Left forelimb (tissue), 1 donor: ENCODE measurements at places on chromosomes 2 and 18.

GRCh38 chr2:237500681-237501424 is 13.8 kb downstream of the MLPH start:
- no peak for DNase-seq

DNA sequence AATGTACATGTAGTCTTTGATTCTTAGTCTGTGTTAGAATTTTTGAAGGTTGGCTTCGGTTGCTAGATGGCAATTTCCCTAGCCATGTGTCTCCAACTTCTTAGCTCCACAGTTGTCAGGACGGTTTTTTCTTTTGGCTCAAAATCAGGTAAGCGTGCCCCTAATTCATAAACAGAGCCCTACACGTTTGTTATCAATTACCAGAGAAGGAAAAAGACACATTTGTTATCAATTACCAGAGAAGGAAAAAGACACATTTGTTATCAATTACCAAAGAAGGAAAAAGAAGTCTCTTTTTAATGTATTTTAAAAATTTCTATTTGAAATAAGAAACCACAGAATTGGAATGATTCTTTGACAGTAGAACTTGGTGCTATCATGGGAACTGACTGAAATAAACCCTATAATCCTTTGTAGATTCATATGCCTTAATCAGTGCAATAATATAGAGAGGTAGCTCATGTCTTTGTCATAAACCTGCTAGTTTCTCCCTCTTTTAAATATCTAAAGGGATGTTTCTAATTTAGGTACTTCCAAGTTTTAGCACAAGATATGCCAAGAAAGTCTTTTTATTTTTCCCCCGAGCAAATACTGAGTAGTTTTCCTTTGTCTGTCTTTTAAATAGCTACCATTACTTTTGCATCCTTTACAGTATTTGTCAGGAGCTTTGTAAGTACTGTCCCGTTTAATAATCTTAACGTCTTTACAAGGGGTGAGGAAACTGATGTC is 35.9 kb downstream of the CAMKMT start:
- DNase-seq, result no peak

DNA sequence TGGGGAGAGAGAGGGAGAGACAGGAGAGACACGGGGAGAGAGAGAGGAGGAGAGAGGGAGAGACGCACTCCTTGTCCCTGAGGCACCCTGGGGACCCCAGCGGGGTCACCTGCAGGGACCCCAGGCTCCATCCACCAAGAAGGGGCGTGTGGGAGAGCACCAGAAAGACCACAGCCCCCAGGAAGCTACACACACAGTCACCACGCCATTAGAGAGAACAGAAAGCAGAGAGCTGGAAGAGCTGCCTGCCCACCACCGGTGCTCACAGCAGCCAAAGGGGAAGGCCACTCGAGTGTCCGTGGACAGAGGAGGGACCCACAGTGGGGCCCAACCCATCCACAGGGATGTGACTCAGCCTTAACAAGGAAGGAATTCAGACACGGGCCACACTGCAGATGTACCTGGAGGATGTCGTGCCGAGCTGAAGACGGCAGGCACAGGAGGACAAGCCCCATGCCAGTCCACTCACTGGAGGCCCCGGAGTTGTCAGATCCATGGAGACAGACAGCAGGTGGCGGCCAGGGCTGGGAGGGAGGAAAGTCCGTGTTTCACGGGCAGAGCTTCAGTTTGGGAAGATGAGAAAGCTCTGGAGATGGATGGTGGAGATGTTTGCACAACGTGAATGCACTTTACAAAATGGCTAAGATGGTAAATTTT is 11.5 kb upstream of the NFATC1 start:
- no peak for DNase-seq

- DNase-seq, result no peak
Observed at GRCh38 chr2:113274432-113274831, 4.3 kb downstream of the PAX8 start.

DNA sequence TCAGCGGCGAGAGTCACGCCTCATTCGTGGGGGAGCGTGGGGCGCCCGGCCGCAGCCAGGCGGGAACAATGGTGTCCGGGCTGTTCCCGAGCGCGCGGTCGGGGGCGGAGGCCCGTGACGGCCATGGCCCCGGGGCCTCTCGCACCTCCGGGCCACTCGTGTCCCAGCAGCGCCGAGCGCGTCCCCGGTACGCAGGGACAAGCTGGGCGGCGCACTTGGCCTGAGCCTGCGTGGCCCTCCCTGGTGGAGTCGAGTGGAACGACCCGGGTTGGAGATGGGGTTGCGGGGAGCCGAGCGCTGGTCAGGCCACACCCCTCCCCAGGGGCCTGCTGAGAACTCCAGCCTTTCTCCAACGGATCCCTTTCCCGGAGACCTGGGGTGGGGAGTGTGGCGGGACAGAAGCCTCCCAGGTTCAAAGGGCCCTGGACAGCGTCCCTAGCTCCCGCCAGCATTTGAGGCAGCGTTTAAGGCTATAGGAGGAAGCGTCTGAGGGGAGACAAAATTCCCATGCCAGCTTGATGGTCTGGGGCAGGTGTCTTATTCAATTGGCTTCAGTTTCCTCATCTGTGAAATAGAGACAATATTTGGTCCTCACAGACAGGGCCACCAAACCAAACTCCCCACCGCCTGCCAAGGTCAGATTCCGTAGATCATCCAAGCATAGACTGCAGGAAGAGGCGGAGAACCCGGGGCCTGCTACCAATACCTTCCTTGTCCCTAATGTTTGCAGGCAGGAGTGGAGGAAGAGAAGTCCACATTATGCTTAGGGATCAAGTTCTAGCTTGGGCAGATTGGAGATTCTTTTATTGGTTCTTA is 553 bp downstream of the CNDP2 start:
- no peak for DNase-seq

GRCh38 chr2:55486426-55486825 is 33.1 kb upstream of the CFAP36 start:
- no peak for DNase-seq

DNA sequence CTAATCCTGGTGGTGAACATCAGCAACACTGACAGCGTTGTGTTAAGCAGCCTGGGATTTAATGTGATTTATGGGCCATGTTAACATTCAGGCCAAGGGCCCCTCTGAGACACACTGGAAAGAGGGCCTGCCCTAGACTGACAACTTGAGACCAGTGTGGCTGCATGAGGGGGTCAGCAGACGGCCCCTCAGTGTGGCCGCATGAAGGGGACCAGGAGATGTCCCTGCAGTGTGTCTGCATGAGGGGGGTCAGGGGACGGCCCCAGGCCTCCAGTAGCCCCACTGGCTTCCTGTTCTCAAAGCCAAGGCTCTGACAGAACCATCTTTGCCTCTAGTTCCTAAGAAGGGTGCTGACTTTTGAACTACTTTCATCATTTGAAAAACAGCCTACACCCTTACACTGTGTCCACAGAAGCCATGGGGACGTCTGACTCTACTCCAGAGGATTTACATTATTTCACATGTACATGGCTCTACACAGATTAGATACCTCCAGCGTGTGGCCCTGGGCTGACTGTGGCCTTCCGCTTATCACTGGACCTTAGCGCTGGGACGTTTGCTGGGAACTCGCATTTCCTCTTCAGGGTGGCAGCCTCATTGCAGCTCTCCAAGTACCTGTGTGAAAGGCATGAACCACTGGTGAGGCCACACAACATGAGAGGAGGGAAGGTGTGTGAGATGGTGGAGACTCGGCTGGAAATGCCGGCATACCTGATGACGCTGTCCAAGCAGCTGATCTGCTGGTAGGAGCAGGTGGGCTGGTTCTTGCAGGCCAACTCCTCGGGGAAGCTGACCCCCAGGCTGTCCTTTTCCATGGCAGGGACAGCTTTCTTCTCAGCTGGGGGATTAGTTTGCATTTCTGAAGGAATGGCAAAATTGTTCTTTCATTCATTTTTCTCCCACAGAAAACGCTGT is 18.2 kb upstream of the HES6 start:
- DNase-seq, result no peak

- no peak for DNase-seq
Observed at GRCh38 chr2:130337735-130338325, 4.9 kb upstream of the IMP4 start.

DNA sequence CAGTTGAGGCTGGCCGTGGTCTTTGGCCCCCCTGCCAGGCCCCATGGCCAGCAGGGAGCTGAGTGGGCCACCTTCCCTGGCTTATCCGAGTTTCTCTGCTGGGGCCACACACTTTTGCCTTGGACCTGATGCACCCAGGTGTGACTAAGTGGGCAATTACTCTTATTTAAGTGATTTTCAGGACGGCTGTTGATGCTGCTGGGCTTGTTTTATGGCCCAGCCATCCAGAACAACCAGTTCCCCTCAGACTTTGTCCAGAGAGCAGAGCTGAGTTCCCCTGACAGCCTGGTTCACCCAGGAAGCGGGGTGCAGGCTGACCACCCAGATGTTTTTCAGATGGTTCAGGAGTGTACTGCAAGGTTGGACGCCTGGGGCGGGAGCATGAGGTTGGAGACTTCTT is 68.8 kb downstream of the GLI2 start:
- no peak for DNase-seq

GRCh38 chr2:100703739-100704138 is 116.2 kb upstream of the NPAS2 start:
- DNase-seq, result no peak

DNA sequence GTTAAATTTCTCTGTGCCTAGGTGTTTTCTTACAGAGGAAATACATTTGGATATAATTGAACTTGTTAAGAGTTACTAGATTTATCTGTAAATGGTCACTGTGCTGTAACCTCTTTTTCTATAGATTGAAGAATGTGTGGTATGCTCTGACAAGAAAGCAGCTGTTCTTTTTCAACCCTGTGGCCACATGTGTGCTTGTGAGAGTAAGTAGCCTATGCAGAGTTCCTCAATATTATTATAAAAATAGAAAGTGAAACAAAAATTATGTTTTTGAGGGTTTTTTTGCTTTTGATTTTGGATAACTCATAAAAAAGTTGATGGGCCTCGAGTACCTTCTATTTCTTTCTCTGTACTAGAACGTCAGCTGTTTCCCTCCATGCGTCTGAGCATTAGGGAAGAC is 112.4 kb downstream of the MIB1 start:
- DNase-seq, result no peak

DNA sequence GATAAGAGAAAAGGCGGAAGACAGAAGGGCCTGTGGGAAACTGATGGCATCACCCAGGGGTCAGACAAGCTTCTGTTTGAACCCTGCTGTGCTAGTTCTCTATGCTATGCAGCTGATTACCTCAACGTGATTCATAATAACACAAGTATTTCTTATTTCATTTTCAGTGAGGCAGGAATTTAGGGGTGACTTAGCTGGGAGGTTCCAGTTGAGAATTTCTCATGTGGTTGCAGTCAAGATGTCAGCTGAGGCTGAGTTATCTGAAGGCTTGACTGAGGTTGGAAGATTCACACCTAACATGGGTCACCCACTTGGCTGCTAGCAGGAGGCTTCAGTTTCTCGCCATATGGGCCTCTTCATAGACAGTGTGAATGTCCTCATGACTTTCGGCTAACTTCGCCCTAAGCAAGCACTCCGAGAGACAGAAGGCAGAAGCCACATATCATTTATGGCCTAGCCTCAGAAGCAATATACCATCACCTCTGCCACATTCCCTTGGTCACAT is 34.0 kb upstream of the TMEM131 start:
- no peak for DNase-seq

- no peak for DNase-seq
Observed at GRCh38 chr18:50282521-50283335, 1.4 kb upstream of the MBD1 start.

DNA sequence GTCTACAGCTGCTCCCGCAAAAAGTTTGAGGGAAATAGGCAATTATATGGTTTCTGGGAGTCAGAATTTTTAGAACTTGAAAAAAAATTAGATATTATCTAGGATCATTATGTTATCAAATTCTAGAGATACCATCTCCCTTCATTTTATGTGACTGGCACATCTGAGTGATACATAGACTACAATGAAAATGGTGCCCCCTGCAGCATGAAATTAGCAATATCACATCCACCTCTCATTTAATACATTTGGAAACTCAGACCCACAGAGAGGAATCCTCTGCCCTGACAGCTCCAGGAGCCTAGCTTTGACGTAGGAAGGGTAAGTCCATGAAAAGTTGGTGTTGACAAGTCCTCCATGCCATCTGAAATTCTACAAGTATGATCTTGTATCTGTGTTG is 381.6 kb downstream of the SUCLG1 start:
- DNase-seq, result no peak

GRCh38 chr18:23207994-23208393 is 72.7 kb downstream of the CABLES1 start:
- DNase-seq, result no peak

DNA sequence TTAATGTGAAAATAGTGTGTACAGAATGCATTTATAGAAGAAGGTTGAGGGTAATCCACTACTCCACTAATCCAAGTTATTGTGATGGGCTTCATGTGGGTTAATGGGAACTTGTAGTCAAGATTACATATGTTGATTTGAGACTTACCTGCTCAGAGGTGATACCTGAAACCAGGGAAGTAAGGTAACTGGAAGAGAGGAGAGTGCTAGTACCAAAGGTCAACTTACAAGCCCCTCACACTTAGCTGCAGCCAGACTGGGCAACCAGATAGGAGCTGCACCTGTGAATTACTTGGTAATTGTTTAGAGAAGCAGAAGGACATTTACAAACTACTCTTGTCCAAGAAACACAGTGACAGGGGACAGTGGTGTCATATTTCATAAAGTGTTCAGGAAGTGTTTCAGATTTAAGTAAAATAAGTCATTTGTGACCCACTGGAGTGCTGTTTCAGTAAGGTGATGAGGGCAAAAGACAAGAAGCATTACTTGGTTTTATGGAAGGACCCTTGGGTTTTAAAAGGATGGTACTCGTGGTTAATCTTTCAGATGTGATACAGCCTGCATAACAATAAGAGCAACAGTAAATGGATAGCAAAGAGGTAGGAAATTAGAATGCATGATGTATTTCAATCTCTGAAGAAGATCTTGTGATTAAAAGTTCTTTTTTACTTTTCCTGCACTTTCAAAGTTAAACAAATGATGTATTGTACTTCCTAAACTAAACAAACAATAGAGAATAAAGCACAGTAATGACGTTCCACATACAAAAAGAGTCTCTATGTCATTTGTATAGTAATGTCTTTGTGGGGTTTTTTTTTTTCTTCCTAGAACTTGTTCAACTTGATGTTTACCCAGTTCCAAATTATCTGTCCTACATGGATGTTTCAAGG is 189.3 kb downstream of the PHLPP1 start:
- no peak for DNase-seq

GRCh38 chr2:12300019-12300602 is 416.6 kb upstream of the TRIB2 start:
- no peak for DNase-seq

DNA sequence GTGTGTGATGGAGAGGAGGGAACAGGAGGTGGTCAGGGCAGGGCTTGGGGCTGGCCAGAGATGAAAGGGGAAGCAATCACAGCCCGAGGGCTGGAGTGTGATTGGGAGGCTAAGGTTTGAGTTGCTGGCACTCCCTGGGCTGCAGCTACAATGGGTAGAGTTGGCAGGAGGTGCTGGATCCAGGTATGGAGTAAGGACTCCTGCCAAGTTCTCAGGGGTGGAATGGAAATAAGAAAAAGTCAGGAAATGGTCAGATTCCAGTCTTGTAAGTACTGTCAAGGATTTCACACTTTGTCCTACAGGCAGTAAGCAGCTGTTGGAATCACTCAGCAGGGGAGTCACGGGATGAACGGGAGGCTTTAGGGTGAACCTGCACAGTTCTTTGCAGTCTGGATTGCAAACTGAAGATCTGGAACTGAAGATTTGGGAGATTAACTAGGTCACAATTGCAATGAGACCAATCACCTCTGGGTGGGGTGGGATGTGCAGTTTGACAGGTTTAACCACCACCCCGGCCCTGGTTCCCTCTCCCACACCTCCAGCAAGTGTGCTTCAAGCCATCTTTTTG is 10.9 kb upstream of the INPP5D start:
- DNase-seq, result no peak

GRCh38 chr2:2757764-2758163 is 426.7 kb upstream of the MYT1L start:
- DNase-seq, result no peak

GRCh38 chr2:199558156-199558555 is 100.4 kb upstream of the SATB2 start:
- no peak for DNase-seq
